ENCODE measurements at places on chromosomes 13 and 19.

- no peak for DNase-seq
These were observed 670.8 kb downstream of the PCDH17 start for GRCh38 chr13:58302349-58302748.

DNA sequence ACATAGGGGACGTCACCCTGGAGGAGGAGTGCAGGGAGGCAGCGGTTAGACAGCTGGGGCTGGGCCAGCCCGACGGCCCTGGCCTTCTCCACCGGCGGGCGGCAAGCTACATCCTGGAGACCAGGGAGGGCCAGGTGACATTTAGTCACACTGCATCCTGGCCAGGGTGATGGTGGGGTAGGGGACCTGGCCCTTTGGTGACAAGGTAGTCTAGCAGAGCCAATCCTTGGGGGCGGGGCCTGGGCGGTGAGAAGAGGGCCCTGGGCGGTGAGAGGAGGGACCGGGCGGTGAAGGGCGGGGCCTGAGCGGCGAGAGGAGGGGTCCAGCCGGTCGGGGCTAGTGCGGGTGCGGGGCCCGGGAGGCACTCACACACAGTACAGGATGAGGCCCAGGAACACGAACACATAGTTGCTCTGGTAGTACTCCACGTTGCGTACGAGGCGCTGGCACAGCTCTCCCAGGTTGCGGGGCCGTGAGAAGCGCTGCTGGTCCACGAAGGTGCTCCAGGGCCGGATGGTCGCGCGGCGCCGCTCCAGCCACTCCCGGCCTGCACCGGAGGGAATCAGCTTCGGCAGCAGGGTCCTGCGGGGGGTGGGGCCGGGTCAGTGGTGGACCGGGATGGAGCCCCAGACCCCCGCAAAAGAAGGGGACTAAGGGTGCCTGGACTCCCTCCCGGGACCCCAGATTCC lies 610 bp downstream of the RABAC1 start:
- peak; percentile 82 for DNase-seq

DNA sequence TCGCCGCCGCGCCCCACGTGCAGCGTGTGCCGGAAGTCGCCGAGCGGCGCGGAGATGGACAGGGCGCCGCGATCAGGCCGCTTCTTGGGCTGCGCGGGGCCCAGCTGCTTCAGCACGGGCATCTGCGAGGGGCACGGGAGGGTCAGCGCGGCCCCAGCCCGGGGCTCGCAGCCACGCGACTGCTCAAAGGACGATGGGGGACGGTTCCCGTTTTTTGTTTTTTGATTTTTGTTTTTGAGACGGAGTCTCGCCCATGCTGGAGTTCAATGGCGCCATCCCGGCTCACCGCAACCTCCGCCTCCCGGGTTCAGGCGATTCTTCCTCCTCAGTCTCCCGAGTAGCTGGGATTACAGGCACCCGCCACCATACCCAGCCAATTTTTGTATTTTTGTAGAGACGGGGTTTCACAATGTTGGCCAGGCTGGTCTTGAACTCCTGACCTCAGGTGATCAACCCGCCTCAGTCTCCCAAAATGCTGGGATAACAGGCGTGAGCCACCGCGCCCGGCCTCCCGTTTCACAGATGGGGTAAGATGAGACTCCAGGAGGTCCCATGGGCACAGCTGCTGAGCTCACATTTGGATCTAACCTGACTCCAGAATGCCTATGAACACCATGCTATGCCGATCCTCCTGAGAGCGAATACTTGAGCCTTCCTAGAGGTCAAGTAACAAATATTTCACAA lies 2.0 kb upstream of the LENG9 start:
- no peak for DNase-seq

DNA sequence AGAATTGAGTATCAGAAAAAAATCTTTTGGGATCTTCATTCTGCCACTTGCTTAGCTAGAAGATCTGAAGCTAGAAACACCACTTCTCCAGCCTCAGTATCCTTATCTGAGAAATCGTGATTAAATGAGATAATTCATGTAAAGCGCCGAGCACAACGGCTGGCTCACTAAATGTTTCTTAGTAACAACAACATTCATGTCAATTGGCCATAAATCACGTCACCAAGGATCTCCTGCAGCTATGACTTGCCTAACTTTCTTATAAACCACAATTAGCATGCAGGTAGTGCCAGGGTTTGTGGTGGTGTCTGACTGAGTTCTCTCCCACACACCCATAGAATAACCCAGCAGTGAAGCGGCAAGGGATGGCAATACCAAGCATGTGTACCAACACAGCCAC lies 501.3 kb downstream of the EFNB2 start:
- no peak for DNase-seq

DNA sequence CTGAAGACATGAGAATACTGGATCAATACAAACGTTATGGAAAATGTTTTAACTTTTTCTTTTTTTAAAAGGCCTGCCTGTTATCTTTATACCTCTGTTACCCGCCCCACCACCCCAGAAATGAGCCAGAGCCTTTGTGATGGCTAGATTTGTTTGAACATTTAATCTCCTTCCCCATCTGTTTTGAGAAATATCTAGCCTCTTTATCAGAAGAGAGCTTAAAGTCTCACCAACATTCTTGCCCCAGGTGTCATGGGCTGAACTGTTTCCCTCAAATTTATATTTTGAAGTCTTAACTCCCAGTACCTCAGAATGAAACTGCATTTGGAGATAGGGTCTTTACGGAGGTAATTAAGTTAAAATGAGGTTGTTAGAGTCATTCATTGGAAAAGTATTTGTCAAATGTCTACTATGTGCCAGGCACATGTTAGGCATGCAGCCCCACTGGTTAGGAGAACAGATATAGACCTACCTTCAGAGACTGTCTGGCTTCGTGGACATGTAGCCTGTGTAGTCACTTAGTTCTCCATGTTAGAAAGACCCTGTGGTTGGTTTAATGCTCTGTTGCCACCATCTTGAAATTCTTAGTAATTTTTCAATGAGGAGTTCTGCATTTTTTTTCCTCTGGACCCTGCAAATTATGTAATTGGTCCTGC lies 6.3 kb upstream of the RB1 start:
- no peak for DNase-seq

DNA sequence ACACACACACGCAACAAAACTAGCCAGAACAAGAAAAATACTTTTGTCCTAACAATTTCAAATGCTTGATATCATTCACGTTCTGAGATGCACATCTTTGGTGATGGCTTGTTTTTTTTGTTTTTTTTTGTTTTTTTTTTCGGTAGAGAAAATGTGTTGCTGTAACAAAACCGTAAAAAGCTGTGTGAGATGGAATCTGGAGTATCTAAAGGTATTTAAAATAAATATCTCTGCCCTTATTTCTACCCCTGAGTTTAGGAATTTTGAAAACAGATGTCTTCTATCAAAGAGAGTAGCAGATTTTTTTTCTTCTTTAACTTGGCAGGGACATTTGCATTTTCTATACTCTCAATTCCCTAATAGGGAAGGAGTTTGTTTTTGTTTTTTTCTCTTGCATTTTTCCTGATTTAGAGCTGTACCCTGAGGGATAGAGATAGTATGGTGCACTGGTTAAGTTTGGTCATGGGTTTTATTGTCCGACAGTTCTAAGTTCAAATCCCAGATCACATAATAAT lies 446.6 kb downstream of the KLF5 start:
- no peak for DNase-seq

GRCh38 chr13:38804536-38804935 lies 117.7 kb downstream of the FREM2 start:
- no peak for DNase-seq

DNA sequence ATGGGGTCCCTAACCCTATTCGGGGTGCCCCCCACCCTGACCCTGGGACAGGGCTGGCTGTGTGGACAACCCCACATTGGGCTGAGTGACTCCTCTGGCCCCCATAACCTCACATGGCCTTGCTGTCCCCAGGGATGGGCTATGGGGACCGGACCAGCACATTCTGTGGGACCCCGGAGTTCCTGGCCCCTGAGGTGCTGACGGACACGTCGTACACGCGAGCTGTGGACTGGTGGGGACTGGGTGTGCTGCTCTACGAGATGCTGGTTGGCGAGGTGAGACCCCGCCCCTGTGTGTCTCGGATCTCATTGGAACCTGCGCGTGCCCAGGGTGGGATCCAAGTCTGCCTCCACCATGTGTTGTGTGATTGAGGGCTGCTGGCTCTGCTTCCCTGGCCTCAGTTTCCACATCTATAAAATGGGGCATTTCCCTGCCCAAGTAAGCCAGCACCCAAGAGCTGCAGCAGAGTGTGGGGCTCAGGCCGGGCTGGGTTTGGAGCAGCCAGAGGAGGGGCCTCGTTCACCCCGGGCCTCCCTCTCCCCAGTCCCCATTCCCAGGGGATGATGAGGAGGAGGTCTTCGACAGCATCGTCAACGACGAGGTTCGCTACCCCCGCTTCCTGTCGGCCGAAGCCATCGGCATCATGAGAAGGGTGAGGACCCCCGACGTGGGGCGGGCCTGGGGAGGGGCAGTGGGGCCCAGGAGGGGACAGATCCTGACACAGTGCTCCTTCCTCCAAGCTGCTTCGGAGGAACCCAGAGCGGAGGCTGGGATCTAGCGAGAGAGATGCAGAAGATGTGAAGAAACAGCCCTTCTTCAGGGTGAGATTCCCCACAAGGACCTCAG lies 4.9 kb downstream of the PTGER1 start:
- no peak for DNase-seq

DNA sequence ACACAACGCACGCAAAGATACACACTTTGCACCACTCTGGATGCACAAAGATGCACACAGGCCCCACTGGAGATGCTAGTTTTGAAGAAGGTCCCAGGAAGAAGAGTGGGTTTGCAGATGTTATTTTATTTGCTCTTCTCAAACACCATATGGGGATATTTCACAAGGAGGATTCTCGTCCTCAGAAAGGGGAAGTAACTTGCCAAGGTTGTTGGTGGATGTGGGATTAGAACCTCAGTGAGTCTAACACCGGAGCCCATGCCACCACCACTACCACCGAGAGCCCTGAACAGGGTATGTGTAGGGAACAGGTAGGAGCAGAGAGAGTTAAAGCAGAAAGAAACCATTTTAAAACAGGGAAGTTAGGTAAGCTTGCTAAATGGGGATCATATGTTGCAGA lies 9.6 kb upstream of the CEACAM6 start:
- DNase-seq: no peak

DNA sequence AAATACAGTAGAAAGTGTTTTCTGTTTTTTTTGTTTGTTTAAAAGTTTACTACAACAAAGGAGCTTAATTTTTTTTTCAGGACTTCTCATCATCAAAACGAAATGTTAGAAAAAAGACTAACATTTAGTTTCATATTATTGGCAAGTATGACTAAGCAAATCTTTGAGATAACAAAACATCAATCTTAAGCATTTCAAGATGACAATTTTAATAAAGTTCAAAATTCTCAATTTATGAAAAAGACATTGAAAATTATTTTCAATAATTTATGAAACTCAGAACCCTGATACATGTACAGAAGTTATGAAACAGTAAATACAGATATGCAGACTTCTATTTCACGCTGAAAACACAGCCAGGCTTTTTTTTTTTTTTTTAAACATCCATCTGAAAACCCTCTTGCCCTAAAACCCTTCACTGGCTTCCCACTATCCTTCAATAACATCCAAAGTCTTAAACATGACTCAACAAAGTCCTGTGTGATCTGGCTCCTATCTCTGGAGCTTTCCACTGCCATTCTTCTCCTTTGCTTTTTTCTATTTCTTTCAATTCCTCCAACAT lies 3.9 kb downstream of the RBM26 start:
- DNase-seq: no peak

GRCh38 chr13:91601807-91602206 lies 203.4 kb downstream of the GPC5 start:
- DNase-seq: no peak

DNA sequence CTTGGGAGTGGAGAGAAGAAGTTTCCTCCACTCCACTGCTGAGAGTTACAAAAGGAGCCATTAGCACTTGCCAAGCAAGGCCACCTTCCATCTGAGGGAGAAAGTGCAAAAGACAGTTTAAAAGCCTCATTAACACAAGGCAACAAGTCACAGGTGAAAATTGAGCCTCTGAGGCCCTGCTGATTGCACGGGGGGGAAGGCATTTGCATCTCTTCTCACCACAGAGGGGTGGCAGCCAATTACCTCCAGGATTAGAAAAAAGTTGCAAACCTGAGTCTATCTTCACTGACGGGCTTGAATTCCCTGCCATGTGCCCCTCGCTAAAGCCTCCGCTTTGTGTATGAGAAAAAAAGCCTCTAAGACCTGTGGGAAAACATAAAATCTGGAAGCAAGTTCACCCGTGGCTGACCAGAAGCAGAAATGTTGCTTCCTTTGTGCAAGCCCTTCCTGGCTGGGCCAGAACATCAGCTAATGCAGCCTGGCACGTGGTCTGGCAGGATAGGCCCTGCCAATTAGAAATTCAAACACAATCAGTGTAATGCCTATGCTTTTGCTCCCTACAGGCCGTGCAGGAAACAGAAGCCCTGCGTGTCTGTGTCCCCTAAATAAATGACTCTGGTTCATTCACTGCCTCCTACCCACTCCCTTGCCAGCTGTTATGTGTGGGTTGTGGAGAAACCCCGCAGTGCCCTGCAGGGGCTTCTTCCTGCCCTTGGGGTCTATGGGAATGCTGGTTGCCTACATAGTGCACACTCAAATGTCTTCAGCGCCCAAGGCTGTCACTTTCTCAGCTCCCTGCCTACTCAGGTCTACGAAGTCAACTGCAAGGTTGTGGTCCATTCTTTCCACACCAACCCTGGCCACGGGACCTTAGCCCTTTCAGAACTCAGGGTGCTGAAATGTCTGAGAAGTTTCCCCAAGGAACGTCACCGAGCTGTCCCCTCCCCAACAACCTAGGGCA lies 150.2 kb downstream of the UQCRFS1 start:
- DNase-seq: no peak

DNA sequence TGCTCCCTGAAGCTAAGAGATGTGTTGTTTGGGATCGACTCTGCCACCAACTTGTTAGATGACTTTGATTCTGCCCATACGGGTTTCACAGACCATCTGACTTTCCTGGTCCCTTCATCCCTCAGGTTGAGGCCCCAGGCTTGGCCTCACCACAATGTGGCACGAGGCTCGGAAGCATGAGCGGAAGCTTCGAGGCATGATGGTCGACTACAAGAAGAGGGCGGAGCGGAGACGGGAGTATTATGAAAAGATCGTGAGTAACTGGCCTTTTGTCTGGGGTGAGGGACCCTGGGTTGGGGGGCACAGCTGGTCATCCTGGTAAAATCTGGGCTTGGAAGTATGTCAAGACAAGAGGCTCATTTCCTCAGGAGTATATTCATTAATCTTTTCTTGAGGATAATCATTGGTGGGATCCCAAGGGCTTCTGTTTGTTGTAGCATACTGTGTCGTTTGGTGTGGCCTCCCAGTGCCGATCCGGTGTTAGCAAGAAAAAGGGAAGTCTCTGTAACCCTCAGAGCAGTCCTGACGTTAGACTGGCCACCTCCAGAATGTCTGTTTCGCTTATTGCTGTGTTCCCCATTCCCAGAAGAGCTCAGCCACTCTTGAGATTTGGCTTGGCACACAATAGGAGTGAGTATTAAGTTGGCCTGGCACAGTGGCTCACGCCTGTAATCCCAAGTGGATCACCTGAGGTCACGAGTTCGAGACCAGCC lies 1.4 kb downstream of the CLASRP start:
- no peak for DNase-seq

GRCh38 chr19:29667901-29668341 lies 2.7 kb downstream of the PLEKHF1 start:
- no peak for DNase-seq

Measured in stimulated activated CD4-positive, alpha-beta T cell treated with anti-CD3 and anti-CD28 coated beads, Interleukin-4, amount 100 ng/mL, for 48 hours (primary cell).